Cortex of kidney (tissue), 1 donor: ENCODE measurements at places on chromosomes 4 and X.

DNA sequence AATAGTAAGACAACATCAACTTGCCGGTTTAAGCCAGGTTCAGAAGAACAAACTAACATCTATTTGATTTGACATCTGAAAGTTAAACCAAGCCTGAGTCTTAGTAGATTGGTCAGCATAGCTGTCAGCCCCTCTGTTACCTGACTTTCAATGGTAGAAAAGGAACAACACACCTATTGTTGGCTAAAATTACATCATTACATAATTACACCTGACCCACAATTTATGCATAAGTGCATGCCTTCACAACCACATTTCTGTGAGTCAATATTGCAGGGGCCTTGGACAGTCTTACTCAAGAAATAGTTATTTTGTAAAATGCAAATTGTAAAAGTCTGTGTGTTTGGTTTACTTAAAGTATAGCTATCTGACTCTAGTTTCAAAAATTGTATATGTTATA is 36.2 kb downstream of the EGFL6 start:
- no peak for DNase-seq

DNA sequence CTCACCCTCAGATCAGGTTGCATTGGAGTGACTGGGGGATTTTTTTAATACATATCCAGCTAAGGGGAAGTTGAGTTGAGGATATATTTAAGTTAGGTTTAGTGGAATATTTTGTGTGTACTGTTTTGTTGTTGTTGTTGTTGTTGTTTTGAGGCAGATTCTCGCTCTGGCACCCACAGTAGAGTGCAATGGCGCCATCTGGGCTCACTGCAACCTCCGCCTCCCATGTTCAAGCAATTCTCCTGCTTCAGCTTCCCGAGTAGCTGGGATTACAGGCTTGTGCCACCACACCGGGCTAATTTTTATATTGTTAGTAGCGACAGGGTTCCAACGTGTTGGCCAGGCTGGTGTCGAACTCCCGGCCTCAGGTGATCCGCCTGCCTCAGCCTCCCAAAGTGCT is 38.6 kb upstream of the ATP6AP2 start:
- no peak for DNase-seq

GRCh38 chr4:79249881-79250503 is 75.9 kb downstream of the NAA11 start:
- no peak for DNase-seq

GRCh38 chrX:101659601-101660063 is at the start of gene ARMCX2:
Gene ARMCX2, minus strand, starts transcription at chrX:101659850. Its CDS starts 2,262 bp downstream, at chrX:101657588.
- no peak for DNase-seq
